ENCODE measurements at places on chromosomes 2 and 18.

GRCh38 chr2:221073326-221074049 lies 498.6 kb downstream of the EPHA4 start:
- DNase-seq: no peak

- no peak for DNase-seq
Measured at GRCh38 chr2:51705417-51705816, 673.5 kb upstream of the NRXN1 start.

DNA sequence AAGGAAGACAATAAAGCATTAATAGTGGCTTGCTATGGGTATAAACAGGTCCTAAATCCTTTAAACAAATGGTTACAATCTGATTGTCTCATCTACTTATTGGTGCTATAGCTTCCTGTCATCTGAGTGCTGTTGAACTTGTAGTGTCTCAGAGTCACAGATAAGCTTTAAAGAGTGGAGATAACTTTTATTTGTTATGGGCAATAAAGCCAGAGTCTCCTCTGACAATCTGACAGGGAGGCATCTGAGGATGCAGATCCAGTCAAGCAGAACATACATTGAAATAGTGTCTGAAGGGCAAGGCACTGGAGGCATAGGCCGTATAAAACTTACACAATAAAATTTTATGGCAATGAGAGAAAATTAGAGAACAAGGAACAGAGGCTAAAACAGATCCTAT lies 1132.4 kb upstream of the CDH2 start:
- DNase-seq: no peak

GRCh38 chr2:207475546-207475945 lies 54.2 kb upstream of the CREB1 start:
- no peak for DNase-seq

- no peak for DNase-seq
Measured at GRCh38 chr2:147364597-147364996, 480.2 kb upstream of the ACVR2A start.

DNA sequence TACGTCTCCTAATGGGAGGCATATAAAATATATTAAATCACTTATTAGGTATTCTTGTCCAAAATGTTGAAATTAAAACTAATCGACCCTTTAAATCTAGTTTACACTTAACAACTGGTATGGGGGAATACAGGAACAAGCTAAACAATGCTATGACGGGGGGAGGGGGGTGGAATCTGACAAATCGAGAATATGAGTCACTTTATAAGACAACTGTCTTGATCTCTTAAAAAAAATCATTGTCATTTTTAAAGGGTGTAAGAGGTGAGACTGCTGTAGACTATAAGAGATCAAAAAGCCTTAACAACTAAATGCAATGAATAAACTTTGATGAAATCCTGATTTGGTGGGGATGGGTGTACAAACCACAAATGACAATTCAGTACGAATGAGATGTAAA lies 6.0 kb downstream of the MAP3K2 start:
- no peak for DNase-seq

DNA sequence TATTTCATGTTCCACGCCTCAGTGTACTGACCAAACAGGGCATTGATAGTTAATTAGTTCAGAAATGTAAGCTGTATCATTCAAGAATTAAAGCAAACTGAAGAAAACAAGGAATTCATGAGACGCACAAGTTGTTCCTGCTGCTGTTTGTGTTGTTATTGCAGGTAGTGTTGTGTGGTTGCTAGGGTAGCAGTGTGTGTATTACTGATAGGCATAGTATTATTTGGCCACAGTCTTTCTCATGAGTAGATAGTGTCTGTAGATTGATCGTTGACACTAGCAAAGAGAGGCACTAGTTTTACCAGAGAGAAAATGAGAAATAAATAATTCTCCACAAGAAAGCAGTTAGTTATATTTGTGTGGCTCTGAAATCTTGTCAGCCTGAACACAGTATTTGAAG lies 548.6 kb downstream of the LRP1B start:
- DNase-seq: no peak

GRCh38 chr2:177784745-177785067 lies 287.9 kb downstream of the PDE11A start:
- no peak for DNase-seq

DNA sequence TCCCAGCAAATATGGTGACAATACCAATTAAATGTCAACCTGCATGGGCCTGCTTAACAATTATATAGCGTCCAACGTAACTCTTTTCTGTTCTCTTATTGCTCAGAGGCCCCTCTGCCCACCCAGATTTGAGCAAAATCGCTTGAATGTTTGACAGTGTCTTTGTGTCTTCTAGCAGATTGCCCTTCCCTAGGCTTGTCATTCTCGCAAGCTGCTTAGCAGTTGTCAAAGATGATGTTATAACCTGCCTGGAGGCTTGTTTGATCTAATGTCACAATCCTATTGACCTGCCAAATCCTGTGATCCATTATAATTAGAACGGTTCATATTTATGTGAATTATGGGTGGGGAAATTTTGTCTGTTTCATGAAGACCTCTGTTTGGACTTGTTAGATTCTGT lies 108.8 kb downstream of the FARSB start:
- no peak for DNase-seq

- DNase-seq: no peak
Measured at GRCh38 chr18:32195881-32196815, 6.3 kb downstream of the MEP1B start.

GRCh38 chr2:120360307-120360855 lies 14.4 kb downstream of the INHBB start:
- DNase-seq: no peak

DNA sequence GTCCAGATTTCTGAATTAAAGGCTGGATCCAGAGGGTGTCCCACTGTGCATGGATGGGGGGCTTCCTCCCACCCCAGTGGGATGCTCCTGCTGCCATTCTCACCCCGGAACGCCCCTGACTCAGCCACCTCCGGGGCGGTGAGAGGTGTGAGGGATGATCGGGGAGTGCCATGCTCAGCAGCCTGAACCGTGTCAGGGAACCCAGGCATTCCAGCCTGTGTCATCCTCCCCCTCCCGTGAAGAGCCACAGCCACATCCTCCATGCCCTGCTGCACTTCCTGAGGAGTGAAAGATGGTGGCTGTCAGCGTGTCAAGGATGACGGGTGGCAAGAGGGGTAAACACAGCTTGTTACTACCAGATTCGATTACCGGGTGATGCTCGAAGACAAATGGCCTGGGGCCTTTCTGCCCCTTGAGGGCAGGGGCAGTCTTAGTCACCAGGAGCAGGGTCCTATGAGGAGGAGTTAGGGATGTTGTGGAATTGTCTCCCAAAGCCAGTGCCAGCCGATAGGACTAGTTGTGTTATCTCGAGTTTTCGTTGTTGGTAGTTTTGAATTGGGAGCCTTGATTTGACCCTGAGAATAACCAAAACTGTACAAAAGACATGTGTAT lies 80.8 kb downstream of the TCF7L1 start:
- DNase-seq: no peak

GRCh38 chr2:112216167-112216566 lies 38.7 kb downstream of the ZC3H8 start:
- peak; percentile 27 for DNase-seq

DNA sequence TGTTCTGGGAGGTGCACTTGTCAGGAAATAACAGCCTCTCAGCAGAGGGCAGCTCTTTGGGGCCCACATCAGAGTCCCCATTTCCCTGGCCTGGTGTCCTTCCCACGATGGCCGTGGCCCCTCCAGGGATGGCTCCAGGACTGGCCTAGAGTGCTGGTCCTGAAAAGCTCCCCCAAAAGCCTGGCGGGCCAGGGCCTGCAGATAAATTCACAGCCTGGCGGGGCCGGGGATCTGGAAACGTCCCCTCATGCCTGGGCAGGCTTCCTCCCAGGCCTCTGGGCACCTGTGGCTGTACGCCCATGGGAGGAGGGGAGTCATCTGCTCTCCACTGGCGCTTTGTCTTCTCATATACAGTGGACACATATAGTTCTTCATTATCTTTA lies 52.6 kb upstream of the HS6ST1 start:
- DNase-seq: no peak

- no peak for DNase-seq
Measured at GRCh38 chr18:74940856-74941255, 268.1 kb downstream of the PTGR3 start.

GRCh38 chr2:25698752-25699151 lies 25.4 kb upstream of the DTNB start:
- no peak for DNase-seq

DNA sequence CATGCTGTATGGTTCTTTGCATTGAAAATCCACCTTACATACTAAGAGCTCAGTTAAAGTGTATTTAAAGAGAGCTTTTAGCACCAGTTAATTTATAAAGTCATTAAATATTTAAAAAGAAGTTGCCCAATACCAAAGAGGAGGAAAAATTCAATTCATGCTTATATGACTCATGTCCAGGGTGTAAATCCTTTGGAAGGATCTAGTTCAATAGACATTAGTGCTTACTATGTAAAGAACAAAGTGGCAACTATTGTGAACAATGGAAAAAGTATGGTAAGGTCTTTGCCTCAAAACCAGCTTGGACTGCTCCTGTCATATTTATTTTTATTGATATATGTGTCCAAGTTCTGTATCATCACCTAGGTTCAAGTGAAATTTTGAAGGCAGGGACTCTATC lies 90.5 kb downstream of the SCN9A start:
- DNase-seq: no peak

DNA sequence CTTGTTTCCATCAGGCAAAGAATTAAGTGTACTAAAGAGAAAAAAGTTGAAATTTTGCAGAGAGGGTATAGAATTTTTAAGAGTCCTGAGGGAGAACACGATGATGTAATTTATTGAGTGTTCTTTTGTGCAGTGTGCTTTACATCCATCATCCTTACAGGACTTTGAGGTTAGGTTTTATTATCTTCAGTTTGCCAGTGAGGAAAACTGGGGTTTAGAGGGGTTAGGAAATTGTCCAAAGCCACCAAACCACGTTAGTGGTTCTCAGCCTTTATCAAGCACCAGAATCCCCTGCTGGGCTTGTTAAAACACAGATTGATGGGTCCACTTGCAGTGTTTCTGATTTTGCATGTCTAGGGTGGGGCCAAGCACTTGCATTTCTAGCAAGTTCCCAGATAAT lies 277.5 kb downstream of the KCNS3 start:
- no peak for DNase-seq

DNA sequence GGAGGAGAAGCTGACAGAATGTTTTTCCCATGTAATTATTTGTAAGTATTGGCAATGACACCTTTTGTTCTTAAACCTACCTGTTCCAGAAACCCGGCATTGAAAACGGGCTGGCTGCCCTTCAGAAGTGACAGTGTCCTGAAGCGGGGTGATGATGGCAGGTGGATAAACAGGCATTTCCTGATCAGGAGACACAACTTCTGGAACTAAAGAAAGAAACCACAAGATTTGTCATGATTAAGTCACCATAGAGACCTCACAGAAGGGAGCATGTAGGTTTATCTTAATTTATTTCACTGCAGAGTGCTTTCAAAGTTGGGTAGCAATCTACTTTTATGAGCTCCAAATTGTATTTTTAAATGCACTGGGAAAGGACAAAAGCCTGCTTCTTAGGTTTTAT lies 43.1 kb downstream of the TTN start:
- DNase-seq: no peak

DNA sequence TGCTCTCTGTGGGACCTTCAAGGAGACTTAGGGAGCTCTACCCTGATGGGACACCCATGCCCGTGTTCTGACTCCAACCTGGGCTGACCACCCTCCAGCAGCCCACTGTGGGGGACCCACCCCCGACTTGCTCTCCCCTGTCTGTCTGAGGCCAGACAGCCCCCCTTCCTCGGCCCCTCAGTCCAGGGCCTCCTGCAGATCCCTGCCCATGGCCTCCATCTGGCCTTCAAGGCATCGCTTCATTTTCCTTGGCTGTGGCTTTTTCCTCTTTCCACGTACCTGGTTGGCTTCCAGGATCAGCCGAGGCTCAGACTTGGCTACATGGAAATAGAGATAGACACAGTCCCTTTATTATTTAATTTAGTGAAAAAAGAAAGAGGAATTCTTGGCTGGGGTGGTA lies 290.0 kb downstream of the CYP26B1 start:
- no peak for DNase-seq

GRCh38 chr2:148014616-148015015 lies 5.9 kb downstream of the ORC4 start:
- no peak for DNase-seq

GRCh38 chr2:40218679-40219078 lies 233.2 kb downstream of the SLC8A1 start:
- DNase-seq: no peak

GRCh38 chr2:121613774-121614173 lies 35.5 kb downstream of the CLASP1 start:
- no peak for DNase-seq

DNA sequence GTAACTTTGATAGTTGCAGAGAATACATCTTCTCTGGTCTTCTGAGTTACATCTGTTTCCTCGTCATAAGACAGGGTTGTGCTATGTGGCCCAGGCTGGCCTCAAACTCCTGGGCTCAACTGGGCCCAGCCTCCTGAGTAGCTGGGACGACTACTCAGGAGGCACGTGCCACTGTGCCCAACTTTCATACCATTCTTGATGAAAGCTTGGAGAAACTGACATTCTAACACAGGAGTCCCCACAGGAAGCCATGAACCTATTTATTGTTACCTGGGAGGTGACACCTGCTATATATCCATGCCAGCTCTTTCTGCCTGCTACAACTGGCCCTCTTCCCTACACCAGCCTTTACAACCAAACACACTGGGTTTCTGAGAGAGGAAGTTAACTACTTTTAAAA lies 19.1 kb downstream of the EIF2AK3 start:
- no peak for DNase-seq

DNA sequence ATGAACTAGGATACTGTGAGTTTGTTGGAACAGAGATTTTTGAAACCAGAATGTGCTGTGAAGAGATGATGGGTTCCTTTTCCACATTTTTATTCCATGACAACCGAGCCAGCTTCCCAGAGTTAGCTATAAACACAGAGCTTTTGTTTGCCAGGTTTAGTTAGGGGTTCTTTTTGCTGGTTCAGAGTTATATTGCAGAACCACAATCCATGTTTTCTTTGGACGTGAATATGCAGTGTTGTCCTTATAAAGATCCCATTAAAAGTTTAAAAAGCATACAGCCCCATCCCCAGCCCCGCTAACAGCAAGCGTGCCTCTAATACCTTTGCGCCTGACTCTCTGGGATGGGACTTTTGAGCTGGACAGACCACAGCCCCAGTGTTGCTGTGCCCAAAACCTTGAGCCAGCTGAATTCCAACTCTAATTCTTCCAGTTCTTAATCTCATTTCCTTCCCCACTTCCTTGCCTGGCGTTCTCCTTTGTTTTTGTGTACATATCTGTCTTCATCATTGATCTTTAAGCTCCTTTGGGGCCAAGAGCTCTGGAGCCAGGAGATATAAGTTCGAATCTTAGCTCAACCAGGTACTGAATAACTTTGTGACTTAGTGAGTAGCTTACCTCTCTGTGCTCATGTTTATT lies 72.3 kb downstream of the SPATS2L start:
- DNase-seq: no peak

- no peak for DNase-seq
Measured at GRCh38 chr2:119181791-119182445, 23.4 kb upstream of the C1QL2 start.

GRCh38 chr2:201116115-201116958 lies at the start of gene CFLAR:
Gene CFLAR (plus strand): TSS chr2:201116164. CDS start chr2:201129866, 13,702 bp downstream.
- DNase-seq: peak; percentile 92

GRCh38 chr2:33034784-33035183 lies 88.0 kb downstream of the LTBP1 start:
- DNase-seq: no peak

Measured in erythroblast (primary cell).